ENCODE measurements at places on chromosomes 3 and 15.

GRCh38 chr3:179962629-179963387 lies 73.9 kb downstream of the PEX5L start:
- no peak for DNase-seq

DNA sequence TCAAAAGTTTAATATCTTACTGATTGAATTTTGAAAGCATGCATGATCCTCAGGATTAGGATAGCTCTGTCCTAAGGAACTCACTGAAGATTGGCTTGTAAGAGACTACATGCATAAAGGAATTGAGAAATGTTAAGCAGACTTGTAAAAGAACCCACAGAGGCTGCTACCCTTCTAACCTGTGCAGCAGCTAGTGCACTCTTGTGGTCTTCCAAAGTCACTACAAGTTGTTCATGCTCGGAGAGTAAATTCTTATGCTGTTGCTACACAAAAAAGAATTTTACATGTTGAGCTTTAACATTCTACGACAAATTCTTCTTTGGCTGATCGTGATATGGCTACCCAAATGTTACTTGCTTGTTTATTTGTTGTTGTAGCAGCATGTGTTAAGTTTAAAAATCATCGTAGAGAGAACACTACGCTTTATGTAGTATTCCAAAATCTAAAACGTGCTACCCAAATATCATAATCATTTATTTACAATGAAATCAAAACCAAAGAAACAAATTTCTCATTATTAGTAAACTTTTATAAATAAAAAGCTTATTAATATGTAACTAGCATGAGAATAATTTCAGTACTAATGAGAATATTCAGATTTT lies 55.0 kb downstream of the GOLIM4 start:
- no peak for DNase-seq

- DNase-seq = no peak
Measured at GRCh38 chr3:106293161-106293560, 424.3 kb upstream of the CBLB start.

GRCh38 chr3:134471521-134472193 lies 14.1 kb downstream of the ANAPC13 start:
- no peak for DNase-seq

- no peak for DNase-seq
Measured at GRCh38 chr15:100353449-100353848, 11.7 kb upstream of the ADAMTS17 start.

- DNase-seq = no peak
Measured at GRCh38 chr3:108976058-108976457, 22.4 kb upstream of the GUCA1C start.

DNA sequence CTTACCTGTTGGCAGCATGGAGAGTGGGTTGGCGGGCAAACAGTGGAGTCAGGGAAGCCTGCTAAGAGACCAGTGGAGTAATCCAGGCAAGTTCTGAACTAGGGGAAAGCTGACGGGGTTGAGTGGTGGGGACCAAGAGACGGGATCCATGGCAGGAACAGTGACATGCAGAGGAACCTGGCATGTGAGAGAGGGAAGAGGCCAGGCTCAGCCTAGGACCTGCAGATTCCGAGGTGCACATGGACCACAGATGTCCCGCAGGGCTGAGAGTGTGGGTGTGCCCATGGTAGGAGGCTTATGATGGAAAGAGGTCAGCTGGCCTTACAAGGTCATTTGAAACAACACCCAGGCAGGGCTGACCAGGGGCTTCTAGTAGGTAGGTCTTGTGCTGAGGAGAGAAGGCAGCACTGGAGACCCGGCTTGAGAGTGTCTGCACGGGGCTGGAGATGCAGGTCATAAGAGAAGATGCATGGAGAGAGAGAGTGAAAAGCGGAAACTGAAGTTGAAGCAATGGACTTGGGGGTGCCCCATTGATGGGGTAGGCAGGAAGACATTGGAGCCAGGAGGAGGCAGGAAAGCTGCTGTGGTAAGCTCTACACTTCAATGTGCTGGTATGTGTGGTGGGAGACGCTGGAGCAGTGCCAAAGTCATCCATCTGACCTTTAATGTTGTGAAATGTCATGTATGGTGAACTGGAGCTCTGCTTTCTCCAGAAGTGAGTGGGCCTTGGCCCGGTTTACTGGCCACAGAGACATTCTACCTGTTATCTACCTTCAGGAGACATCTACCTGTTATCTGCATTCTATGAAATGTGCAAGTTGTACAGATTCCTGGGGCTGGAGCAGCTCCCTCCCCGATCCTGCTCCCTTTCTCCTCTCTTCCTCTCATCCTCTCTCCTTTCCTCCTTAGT lies 4.6 kb downstream of the SPSB4 start:
- no peak for DNase-seq

DNA sequence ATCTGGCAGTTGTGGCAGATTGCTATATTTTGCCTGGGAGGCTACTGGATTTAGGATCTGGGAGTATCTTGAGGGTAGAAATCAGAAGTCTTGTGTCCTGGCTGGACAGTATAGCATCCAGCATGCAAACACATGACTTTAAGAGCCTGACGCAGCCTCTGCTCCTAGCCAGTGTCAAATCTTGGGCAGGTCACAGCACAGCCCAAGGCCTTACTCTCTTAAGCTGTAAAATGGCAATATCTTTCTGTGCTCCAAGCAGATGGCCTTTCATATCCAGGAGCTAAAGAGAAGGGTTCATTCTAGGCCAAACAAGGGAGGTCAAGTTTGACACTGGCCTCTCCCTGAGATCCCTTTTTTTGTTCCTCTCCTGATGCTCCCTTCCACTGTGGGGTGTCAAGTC lies 19.8 kb upstream of the RAD18 start:
- no peak for DNase-seq

DNA sequence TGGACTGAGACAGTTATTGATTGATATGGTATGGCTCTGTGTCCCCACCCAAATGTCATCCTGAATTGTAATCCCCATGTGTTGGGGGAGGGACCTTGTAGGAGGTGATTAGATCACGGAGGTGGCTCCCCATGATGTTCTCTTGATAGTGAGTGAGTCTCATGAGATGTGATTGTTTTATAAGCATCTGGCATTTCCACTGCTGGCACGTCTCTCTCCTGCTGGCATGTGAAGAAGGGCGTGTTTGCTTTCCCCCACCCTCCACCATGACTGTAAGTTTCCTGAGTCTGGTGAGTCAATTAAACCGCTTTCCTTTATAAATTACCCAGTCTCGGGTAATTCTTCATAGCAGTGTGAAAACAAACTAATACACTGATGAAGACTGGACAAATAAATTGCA lies 105.6 kb upstream of the MELTF start:
- DNase-seq = no peak

- DNase-seq = no peak
Measured at GRCh38 chr15:56654624-56655023, 78.7 kb downstream of the ZNF280D start.

DNA sequence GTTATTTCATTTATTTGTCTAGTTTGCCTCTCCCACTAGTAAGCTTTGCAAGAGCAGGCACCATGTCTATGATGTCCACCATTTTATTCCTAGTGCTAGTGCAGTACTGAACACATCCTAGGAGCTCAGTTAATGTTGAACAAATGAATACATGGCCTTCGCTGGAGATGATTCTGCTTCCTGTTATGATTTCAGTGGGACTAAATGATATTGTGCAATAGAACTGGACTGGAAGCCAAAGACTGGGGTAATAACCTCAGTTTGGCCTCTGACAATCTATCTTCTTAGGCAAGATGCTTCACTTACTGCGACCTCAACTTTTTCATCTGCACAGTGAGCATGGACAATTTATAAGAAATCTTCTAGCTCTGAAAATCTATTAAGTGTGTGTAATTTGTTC lies 191.3 kb downstream of the ADAMTSL3 start:
- no peak for DNase-seq

DNA sequence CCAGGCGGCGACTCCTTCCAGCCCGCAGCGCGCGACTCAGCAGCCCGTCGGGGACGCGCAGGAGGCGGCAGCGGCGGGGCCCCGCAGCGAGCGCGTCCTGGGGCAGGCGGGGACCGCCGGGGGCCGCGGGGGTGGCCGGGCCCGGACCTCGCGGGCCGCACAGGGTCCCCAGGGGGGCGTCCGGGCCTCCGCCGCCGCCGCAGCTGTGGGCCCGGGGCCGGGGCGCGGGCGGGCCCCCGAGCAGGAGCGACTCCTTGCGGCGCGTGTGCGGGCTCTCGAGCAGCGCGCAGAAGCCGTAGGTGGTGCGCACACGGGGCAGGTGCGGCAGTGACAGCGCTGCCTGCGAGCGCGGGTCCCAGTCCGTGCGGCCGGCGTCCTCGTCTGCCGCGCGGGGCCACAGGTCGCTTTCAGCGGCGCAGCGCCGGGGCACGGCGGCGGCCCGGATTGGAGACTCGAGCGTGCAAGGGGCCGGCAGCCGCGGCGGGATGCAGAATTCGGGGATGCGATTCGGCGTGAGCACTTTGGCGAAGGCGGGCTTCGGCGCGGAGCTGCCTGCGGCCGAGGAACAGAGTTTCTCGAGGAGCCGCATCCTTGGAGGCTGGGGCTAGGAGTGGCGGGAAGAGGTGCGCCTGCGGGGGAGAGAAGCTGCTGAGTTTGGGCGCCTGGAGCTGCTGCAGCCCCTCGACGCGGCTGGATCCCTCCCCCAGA lies 535 bp downstream of the C2CD4B start:
- DNase-seq = no peak

GRCh38 chr3:113746548-113747282 lies at the start of gene ATP6V1A:
Gene ATP6V1A, plus strand, starts transcription at chr3:113747035. Its CDS starts 31,719 bp downstream, at chr3:113778754.
- peak; percentile 92 for DNase-seq

GRCh38 chr3:104546301-104546700 lies 820.4 kb upstream of the ALCAM start:
- no peak for DNase-seq

- DNase-seq = no peak
Measured at GRCh38 chr3:179933080-179933479, 103.7 kb downstream of the PEX5L start.

DNA sequence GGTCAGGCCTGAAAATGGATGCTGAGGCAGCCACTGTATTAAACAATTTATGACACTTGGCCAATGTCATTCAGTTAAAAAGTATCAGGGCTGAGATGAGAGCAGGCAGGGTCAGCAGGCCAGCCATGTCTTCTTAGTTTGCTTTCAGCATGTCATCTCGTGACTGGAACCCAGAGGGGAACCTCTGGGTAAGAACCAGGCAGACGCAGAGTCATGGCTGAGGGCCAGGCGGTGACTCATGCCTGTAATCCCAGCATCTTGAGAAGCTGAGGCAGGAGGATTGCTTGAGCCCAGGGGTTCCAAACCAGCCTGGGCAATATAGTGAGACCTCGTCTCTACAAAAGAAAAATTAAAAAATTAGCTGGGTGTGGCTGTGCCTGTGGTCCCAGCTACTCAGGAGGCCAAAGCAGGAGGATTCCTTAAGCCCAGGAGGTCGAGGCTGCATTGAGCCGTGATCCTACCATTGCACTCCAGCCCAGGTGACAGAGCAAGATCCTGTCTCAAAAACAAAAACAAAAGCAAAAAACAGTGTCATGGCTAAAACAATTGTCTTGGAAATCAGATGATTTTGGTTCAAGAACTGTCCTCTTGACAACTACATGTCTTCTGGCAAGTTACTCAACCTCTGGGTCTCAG lies 11.7 kb downstream of the BCL2L10 start:
- no peak for DNase-seq

- DNase-seq = no peak
Measured at GRCh38 chr3:111999484-112000324, 982 bp downstream of the TAGLN3 start.

- no peak for DNase-seq
Measured at GRCh38 chr3:134341389-134341788, 32.9 kb downstream of the AMOTL2 start.

- DNase-seq = peak; percentile 39
Measured at GRCh38 chr15:90594301-90594738, 64.6 kb downstream of the CRTC3 start.

- DNase-seq = no peak
Measured at GRCh38 chr15:58486564-58486963, 54.8 kb downstream of the LIPC start.

DNA sequence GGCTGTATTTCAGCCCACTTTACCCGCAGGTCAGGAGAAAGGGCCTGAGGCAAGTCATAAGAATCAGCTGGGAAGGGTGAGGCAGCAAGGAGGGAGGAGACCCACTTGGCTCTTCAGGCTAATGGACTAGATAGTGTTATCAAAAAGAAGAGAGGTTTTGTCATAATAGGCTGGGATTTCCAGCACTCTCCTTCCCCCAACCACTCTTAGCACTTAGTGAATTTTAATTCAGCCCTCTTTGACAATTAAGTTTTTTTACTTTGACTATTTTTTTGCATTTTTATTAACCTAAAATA lies 771 bp downstream of the MPI start:
- DNase-seq = no peak

DNA sequence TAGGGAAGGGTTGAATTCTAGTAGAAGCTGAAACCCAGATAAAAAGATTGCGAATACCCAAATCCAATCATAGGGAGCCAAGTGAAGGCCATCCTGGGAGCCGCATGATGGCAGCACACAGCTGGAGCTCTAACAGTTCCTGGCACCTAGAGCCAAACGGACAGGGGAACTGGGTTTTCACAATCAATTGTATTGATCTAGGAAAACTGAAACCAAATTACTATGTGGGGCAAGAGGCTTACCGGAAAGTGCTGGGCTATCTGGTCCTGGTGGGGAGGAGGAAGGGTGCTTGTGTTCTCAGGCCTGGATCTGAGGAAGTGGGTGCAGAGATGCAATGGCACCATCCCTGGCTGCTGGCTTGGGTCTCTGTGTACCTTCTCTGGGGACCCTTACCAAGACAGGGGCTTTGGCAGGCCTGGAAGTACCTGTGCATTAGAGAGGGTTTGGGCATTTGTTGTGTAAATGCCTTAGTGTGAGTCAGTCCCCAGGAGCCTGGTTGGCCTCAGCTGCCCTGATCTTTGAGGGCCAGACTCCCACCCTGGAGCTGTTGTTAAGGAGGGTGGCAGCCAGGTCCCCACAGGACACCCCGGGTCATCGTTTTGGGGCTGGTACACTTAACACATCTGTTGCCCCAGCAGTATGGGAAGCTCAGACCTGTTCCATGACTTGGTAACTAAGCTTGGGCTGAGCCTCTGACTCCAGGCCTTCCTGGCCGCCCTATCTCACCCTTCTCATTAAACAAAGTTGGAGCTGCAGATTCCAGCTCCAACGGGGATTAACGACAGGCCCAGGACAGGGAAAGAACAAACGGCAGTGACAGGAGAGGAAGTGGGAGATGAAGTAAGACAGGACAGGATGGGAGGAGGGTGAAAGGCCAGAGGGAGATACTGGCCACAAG lies 8.9 kb upstream of the FURIN start:
- no peak for DNase-seq

GRCh38 chr3:100084100-100084806 lies 30.0 kb downstream of the FILIP1L start:
- no peak for DNase-seq

DNA sequence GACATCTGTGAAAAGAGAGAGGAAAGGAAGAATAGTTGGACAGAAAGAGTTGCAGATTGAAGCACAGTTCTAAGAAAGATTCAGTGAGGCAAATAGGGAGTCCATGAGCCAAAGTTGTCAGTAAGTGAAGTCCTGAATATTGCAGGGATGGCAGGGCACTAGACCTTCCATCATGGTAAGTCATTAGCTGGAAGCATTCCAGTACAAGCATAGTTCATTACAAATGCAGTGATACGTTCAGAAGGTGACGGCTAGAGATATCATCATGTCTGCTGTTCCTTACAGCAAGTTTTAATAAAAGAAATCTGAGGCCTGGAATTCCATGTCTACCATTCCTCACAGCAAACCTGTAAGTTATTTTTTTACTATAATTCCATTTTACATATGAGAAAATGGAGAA lies 720.1 kb downstream of the GBE1 start:
- DNase-seq = no peak

GRCh38 chr3:20742903-20743552 lies 557.0 kb upstream of the SGO1 start:
- DNase-seq = no peak

Measured in T-helper 1 cell (primary cell).